ENCODE measurements at places on chromosomes 12 and 14.

DNA sequence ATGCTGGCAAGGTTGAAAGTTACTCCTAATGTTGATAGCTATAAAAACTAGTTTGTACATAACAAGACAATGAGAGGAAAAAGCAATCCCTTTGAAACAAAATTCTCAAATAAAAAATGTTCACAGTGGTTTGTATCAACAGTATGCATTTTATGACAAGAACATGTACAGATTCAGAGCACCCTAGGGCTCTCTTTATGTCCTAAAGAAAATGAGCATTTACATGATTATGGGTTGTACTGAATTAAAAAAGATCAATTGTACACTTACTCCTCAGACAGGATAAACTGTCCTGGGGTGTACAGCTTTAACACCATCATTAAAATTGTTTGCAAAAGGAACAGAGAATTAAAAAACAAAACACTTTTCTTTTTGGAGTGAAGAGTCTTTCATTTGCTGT is 22.2 kb downstream of the PPP1CC start:
- DNase-seq = no peak

DNA sequence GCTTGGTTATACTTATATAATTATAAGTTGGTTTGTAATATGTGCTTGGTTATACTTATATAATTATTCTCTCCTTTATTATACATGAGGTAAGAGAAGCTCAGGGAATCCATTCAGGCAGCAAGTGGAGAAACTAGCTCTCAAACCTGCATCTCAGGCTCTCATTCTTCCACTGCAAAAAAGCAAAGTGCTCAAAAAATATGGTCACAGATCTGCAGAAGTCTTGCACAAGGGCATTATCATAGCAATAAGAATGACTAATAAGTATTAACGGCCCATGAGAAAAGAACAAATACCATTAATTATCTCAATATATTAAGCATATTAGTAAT is 476 bp upstream of the TRAFD1 start:
- no peak for DNase-seq

- DNase-seq = peak; percentile 99
These were observed 2.4 kb upstream of the A2M start for GRCh38 chr12:9118158-9118557.

- no peak for DNase-seq
These were observed 296.6 kb upstream of the RTL1 start for GRCh38 chr14:101200008-101200649.

DNA sequence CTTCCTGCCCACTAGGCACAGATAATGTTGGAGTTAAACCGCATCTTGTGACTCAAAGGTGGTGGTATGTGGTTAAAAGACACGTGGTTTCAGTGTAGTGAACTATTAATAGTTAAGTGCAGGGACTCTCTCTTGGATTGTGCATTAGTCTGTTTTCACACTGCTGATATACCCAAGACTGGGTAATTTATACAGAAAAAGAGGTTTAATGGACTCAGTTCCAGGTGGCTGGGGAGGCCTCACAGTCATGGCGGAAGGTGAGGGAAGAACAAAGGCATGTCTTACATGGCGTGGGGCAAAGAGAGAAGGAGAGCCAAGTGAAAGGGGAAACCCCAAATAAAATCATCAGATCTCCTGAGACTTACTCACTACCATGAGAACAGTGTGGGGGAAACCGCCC is 362.3 kb downstream of the GLT1D1 start:
- DNase-seq = no peak

- no peak for DNase-seq
These were observed 181.3 kb downstream of the ITPR2 start for GRCh38 chr12:26651566-26652188.

DNA sequence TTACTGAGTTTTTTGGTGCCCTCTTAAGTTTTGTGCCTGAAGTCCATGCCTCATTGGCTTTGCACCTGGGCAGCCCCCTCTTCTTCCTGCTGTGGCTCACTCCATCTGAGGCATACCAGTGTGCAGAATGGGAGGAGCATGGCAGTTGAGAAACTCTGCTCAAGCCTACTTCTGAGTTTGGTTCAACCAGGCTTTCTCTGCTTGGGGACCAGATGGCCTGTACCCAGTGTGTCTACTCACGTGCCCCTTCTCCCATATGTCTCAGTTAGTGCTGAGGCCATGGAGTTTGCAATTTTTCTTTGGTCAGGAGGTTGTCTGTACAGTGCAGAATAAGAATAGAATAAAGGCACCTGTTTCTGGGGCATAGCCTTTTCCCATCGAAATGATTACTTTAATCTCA is 383.3 kb upstream of the DDHD1 start:
- no peak for DNase-seq

GRCh38 chr14:35766036-35766699 is 42.9 kb downstream of the RALGAPA1 start:
- DNase-seq = no peak

- no peak for DNase-seq
These were observed 509.1 kb downstream of the PCNX1 start for GRCh38 chr14:71416392-71416791.

DNA sequence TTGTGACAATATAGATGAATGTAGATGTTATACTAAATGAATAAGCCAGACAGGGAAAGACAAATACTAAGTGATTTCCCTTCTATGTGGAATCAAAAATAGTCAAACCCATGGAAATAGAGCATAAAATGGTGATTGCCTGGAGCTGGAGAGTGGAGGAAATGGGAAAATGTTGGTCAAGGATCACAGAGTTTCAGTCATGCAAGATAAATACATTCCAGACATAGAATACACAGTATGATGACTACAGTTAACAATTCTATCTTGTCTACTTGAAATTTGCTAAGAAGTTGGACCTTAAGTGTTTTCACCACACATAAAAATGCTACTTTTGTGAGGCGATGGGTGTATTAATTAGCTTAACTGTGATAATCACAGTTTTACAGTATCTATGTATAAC is 1182.7 kb downstream of the AACS start:
- DNase-seq = no peak

DNA sequence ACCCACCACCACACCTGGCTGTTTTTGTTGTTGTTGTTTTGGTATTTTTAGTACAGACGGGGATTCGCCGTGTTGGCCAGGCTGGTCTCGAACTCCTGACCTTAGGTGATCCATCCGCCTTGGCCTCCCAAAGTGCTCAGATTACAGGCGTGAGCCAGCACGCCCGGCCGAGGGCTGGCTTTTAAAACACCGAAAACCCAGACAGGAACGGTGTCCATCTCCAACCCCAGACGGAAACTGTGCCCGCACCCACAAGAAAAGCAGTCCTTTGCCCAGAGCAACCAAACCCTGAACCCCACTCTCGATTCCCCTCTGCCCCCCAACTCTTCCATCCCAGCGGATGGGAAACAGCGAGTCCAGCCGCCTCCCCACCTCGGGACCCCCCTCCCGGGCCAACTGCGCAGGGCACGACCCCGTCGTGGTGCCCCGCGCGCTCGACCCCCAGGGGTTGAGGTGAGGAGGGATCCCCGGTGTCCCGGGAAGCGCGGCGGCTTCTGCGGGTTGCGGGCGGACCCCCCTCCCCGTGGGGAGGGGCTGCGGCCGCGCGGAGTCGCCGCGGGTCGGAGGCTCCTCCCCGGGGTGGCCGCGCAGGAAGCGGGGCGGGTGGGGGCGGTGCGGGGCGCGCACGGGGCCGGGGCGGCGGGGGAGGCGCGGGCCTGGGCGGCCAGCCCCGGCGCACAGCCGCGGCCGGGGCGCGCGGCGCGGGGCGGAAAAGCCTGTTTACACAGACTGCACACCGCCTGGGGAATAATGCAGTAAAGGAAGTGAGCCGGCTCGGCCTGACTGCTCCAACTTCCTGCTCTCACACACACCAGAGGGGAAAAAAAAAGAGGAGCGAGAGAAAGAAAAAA is at the start of gene ELK3:
Gene ELK3 (plus strand): TSS at position 651 of the 851 bp plus-strand sequence.
- DNase-seq = peak; percentile 26
